ENCODE measurements at places on chromosomes 1 and 21.

DNA sequence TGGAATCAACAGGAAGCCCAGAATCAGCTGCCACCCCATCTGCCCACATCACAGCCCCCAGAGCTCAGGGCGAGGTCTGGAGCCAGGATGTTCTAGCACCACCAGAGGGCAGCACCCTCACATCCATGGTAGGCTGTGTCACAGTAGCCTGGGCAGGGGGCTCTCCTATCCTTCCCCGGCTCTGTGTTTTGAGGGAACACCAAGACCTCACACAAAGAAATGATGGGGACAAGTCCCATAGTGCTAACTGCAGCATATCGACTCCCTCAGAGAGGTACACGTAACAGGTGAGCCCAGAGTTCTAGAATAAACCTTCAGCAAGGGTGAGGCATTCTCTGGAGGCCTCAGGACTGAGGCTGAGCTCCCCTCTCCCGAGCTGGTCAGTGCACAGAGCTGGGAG is 2.3 kb upstream of the KCNC4 start:
- peak; percentile 71 for DNase-seq

- no peak for DNase-seq
Observed at GRCh38 chr1:67970088-67970487, 80.3 kb downstream of the DIRAS3 start.

- peak; percentile 43 for DNase-seq
Observed at GRCh38 chr1:12618965-12619791, 1.2 kb upstream of the DHRS3 start.

GRCh38 chr1:59368008-59368670 is 71.2 kb downstream of the FGGY start:
- no peak for DNase-seq

- no peak for DNase-seq
Observed at GRCh38 chr1:155051777-155052398, 772 bp downstream of the ADAM15 start.

DNA sequence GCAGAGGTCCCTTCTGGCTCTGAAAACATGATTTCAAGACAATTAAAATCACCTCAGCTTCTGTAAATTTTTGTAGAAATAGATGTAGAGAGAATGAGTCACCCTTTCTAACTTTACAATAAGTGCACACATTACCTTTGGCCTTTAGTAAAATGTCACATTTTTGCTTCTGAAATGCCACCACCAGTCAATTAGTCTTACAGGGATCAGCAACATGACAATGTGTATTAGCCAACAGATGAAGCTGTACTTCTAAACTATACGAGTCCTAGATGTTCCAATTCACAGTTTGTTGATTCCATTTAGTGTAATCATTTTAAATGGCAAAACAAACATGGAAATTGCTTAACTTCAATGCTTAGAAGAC is 23.1 kb downstream of the C21orf91 start:
- DNase-seq: no peak

DNA sequence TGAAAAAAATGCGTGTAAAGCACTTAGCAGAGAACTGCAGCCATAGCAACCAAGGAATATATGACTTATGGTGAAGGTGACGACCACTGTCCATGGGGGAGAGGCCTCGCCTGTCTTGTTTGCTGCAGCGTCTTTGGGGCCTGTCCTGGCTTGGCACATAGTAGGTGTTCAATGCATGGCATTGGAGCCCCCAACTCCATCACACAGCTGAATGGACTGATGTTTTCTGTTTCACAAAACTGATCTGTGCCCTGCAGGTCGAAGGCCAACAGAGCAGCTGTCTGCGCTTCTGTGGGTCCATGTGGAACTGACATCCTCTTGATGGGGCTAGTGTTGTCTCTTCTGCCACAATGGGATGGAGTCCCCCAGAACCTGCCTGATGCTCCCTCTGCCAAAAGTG is 296.0 kb downstream of the PTPRU start:
- no peak for DNase-seq

- DNase-seq: no peak
Observed at GRCh38 chr1:64242895-64243756, 39.7 kb downstream of the UBE2U start.

DNA sequence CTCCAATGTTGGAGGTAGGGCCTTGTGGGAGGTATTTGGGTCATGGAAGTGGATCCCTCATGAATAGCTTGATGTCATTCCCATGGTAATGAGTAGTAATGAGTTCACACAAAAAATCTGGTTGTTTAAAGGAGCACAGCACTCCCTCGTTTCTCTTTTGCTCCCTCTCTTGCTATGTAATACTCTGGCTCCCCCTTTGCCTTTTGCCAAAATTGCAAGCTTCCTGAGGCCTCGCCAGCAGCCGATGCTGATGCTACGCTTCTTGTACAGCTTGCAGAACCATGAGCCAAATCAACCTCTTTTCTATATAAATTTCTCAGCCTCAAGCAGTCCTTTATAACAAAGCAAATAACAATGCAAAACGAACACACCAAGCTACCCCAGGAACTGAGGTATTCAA is 80.9 kb downstream of the LHX9 start:
- DNase-seq: no peak

- DNase-seq: no peak
Observed at GRCh38 chr21:41831453-41831831, 47.7 kb downstream of the PRDM15 start.

GRCh38 chr1:37267111-37267835 is 207.1 kb upstream of the ZC3H12A start:
- no peak for DNase-seq

DNA sequence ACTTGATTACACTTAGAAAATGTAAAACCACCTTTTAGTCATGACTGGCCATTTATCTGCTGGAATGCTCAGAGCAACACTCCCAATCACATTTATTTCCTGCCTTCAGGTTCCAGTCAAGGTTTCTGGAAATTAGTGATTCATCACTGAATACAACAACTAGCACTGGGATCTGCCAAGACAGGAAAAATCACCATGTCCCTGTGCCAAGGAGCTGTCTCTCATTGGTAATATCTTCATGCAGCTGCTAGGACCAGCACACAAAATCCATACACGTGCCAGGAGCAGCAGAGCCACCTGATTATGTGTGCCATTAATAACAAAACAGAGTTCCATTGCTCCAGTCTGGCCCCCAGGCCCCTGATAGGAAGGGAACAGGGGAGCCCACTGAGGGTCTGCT is 194.6 kb downstream of the TNR start:
- no peak for DNase-seq
